ENCODE measurements at places on chromosomes 7 and 10. TPM values are rescaled to one million over a fixed set of nuclear protein-coding genes. Genes with fewer than 3 reads are reported as not detected.

DNA sequence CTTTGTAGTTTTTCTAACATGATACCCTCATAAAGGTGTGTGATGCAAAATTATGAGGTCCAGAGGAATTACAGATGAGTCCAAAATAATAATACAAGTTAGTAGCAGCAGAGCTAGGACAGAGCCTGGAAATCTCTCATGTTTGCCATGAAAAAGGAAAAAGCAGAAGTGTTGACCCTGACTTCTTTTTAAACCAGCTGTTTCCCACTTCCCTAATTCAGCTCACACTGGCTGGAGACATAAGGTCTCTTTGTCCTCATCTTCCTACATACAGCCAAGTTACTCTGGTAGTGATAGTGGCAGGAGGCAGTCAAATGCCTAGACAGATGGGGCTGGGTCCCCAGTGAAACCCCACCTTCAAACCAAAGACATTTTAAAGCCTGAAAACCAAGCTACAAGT is 269.2 kb downstream of the C7orf25 start:
- no peaks in the 10 kb centered on the region for H3K4me1 ChIP-seq
- no peaks in the 10 kb centered on the region for H3K36me3 ChIP-seq
- DNase-seq, result no peak
- H3K27me3 ChIP-seq, result no peaks in the 10 kb centered on the region
- H3K27ac ChIP-seq, result no peak overlapping the region

- H3K27ac ChIP-seq, result no peak overlapping the region
- peaks cover 22% of the 10 kb centered on the region for H3K36me3 ChIP-seq
- H3K4me1 ChIP-seq, result no peaks in the 10 kb centered on the region
- no peak overlapping the region for H3K4me3 ChIP-seq
Observed at GRCh38 chr7:139594911-139595476, 71.5 kb downstream of the CLEC2L start.

- no peaks in the 10 kb centered on the region for H3K27me3 ChIP-seq
- H3K4me1 ChIP-seq, result peaks cover 4% of the 10 kb centered on the region
- no peaks in the 10 kb centered on the region for H3K36me3 ChIP-seq
- H3K4me3 ChIP-seq, result no peak overlapping the region
- DNase-seq, result no peak
Observed at GRCh38 chr7:2412587-2413201, 9.3 kb downstream of the CHST12 start.

CLEC5A gene
- total RNA-seq, result 0.32 TPM

TMEM270 gene
- total RNA-seq, result 1.1 TPM

DNA sequence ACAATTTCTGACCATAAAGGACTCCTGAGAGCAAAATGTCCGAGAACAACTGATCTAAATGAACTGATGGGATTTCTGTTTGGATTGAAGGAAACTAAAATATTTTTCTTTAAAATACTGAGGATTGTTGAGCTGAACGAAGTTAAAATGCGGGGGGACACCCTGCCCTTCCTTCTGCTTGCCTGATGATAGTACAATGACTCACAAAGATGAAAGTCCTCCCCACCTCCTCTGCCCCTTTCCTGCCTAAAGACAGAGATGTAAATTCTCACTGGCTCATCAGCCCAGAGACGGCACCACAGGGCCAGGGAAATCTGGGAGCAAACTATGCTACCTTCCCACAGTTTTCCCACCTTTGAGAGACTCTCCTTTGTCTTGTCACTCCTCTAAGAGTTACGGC is 180.6 kb downstream of the PHTF2 start:
- no peak for DNase-seq
- H3K27me3 ChIP-seq, result no peaks in the 10 kb centered on the region

DNA sequence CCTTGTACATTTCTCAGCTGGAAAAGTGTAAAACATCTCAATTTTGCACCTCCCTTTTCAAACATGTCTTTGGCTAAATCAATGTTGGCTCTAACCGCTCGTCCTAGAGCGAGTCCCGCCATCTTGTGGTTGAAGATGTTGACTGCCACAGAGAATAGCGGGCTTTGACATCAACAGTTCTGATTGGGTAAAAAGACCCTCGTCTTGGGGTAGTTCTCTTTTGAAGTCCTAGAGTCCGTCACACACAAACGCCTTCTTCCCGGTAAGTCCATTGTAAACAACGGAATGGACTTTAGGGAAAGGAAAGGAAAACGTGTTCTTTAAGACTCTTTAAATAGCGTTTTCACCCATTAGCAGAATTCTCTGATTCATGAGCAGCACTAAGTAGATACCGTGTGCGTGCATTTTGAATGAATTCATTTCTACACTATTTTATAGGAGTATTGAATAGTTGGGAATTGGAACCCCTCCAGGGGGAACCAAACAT is 452 bp upstream of the RPP30 start:
- H3K27ac ChIP-seq, result no peak overlapping the region
- peaks cover 6% of the 10 kb centered on the region for H3K4me1 ChIP-seq
- peak overlapping the region; percentile 86 for H3K4me3 ChIP-seq

- no peak for DNase-seq
- no peak overlapping the region for H3K27ac ChIP-seq
Observed at GRCh38 chr10:74077416-74077815, 73.2 kb downstream of the AP3M1 start.

DNA sequence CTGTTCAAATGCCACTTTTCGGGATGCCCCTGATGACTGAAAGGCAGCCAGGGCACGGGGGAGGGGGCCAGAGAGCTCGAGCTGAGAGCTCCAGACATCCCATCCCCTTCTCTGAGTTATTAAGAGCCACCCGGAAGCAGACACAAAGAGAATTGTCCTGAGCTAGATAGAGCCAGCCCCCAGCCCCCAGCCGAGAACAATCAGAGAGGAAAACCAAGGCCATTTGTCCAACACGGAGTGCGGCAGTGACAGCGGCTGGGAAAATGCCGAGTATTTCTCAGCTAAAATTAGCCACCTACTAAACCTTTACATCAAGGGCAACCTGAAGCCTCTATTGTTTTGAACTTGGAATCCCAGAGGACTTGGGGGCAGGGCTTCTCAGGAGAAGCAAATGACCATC is 51.0 kb downstream of the UNC5B start:
- H3K36me3 ChIP-seq, result no peaks in the 10 kb centered on the region
- DNase-seq, result no peak
- H3K27me3 ChIP-seq, result no peaks in the 10 kb centered on the region
- H3K4me1 ChIP-seq, result peaks cover 42% of the 10 kb centered on the region
- H3K4me3 ChIP-seq, result no peak overlapping the region

- peaks cover 17% of the 10 kb centered on the region for H3K36me3 ChIP-seq
- H3K27ac ChIP-seq, result no peak overlapping the region
- no peak for DNase-seq
- no peaks in the 10 kb centered on the region for H3K4me1 ChIP-seq
Observed at GRCh38 chr7:151142686-151143040, 24.8 kb downstream of the GBX1 start.

MCM10 gene
- 43.1 TPM for total RNA-seq

DNA sequence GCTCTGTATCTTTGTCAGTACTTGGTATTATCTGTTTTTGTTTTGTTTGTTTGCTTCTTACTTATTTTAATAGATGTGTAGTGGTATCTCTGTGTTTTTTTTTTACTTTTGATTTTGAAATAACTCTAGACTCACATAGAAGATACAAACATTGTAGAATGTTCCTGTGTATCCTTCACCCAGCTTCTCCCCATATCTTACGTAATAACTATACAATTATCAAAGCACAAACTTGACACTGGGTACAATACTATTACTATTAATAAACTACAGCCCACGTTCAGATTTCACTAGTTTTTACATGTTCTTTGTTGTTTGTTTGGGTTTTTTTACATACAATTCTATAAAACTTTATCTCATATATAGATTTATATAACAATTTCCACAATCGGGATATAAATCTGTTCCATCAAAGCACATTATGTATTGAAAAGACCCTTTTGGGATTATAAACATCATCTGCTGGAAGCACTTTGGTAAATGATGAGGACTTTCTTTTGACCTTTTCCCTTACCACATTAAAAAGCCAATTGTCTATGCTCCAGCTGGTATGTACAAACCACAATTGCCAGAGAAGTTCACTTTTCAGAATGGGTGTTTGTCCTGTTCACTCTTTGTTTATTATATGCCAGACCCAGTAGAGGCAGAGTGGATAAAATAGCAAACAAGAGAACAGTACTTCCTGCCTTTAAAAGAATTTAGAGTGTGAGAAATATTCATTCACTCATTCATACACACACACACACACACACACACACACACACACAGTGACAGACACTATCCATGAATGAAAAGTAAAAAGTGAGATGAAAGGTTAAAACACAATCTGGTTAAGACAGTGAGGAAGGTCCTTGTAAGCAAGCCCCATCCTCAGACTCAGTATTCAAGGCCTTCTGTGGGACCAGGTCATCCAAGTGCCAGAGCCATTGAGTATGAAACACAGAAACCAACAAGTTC is 113.0 kb downstream of the SGMS1 start:
- H3K4me1 ChIP-seq, result peaks cover 17% of the 10 kb centered on the region
- DNase-seq, result no peak
- H3K36me3 ChIP-seq, result no peaks in the 10 kb centered on the region
- H3K27ac ChIP-seq, result peak overlapping the region; percentile 9
- H3K4me3 ChIP-seq, result no peak overlapping the region
- no peaks in the 10 kb centered on the region for H3K27me3 ChIP-seq

DNA sequence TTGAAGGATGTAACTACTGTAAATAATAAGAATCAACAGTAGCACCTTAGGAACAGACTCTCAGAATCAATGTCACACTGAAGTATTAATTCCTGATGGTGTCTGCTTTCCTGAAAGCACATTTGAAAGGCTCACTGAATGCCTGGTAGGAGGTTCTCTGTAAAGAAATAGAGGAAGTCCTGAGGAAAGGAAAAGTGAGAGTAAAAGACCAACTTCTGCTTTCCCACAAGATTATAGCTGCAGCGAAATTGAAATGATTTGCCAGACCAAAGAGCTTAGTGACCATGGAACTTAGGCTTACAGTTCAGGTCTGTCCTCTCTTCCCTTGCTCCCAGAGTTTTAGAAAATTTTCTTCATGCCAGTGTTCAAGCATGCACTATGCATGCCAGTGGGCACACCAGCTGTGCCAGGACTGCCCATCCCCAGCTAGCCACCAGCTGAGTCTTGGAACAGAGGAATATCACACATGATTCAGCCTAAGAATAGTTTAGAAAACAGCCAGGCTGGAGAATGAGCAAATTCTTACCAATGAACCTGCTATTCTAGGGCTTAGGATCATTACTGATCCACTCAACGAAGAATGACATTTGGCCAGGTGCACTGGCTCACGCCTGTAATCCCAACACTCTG is 123.2 kb downstream of the HERPUD2 start:
- no peaks in the 10 kb centered on the region for H3K36me3 ChIP-seq
- no peak overlapping the region for H3K27ac ChIP-seq
- H3K4me3 ChIP-seq, result no peak overlapping the region
- no peaks in the 10 kb centered on the region for H3K4me1 ChIP-seq

- DNase-seq, result no peak
- no peaks in the 10 kb centered on the region for H3K36me3 ChIP-seq
- no peaks in the 10 kb centered on the region for H3K27me3 ChIP-seq
- H3K4me1 ChIP-seq, result peaks cover 42% of the 10 kb centered on the region
- no peak overlapping the region for H3K27ac ChIP-seq
- no peak overlapping the region for H3K4me3 ChIP-seq
Observed at GRCh38 chr10:86346799-86347665, 19.6 kb downstream of the GRID1 start.

VSTM4 gene
- 0.07 TPM for total RNA-seq

DNA sequence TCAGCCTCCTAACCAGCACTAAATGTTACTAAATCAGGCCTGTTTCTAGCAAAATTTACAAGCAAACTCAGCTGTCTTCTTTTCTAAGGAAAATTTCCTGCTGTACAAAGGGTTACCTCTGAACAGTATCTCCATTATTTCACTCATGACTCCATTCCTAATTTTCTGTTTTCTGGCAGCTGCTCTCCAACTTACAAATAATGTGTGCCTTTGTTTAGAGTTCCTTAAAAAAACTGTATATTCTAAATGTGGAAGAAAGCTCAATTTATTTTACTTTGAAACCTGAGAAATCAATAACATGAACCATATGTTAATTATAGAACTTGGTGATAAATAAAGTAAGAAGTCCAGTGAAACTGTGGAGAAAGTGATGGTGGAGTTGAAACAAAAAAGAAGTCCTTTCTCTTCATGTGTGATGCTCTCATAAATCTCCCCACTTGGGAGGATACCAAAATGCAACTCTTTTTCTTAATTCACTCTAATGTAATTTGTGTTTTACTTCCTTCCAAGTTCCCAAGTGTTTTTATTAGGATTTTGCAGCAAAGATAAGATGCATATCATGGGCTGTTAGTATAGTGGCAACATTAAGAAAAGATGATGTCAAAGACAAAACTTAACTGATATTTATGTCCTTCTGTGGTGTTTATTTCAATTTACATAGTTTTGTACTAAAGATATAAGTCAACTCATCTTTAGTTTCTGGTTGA is 74.8 kb downstream of the CDK6 start:
- no peak overlapping the region for H3K4me3 ChIP-seq
- H3K27me3 ChIP-seq, result no peaks in the 10 kb centered on the region
- H3K27ac ChIP-seq, result no peak overlapping the region
- no peak for DNase-seq
- no peaks in the 10 kb centered on the region for H3K36me3 ChIP-seq

GRCh38 chr10:95756041-95756761 is at the start of gene ENTPD1:
Gene ENTPD1, plus strand, starts transcription at chr10:95756163. Its CDS starts 77 bp downstream, at chr10:95756240.
- H3K27ac ChIP-seq, result no peak within 1 kb of the TSS
- H3K4me3 ChIP-seq, result no peak within 1 kb of the TSS
- DNase-seq, result no peak
- no peaks in the 10 kb centered on the region for H3K27me3 ChIP-seq

IFIT1 gene
- 3.6 TPM for total RNA-seq

DNA sequence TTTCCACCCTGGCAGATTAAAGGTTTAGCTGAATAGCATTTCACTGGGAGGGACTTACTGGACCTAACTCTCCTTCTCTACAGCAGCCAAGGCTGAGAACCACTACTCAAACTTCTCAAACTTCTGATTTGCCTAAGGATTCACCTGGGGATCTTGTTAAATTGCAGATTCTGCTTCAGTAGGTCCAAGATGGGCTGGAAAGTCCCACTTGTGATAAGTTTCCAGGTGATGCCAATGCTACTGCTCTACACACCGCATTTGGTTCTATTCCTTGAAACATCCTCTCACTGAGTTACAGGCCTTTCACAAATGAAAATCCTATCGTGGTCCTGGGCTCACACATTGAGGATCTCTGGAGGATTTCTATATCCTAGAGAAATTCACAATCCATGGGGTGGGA is 147.9 kb downstream of the CHCHD3 start:
- no peaks in the 10 kb centered on the region for H3K27me3 ChIP-seq
- H3K4me3 ChIP-seq, result no peak overlapping the region
- no peaks in the 10 kb centered on the region for H3K36me3 ChIP-seq
- H3K27ac ChIP-seq, result no peak overlapping the region

DNA sequence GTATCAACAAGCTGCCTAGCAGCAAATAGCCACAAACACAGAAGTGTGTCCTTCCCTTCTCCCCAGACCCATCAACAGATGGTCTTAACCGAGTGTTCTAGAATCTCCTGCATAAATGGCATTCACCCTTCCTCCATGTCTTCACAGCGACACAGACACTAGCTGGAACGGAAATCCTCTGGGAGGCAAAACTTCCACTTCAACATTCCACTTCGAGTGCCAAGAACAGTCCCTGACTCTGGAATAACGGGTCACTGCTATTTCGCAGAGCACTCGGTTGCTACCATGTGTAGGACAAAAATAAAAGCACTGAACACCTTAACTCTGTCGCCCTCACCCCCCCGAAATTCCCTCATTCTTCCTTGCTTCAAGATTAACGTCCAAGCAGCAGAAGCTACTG is 65.1 kb downstream of the SFMBT2 start:
- peaks cover 4% of the 10 kb centered on the region for H3K27me3 ChIP-seq
- H3K4me3 ChIP-seq, result no peak overlapping the region
- H3K4me1 ChIP-seq, result no peaks in the 10 kb centered on the region
- H3K36me3 ChIP-seq, result no peaks in the 10 kb centered on the region
- H3K27ac ChIP-seq, result no peak overlapping the region

MSS51 gene
- total RNA-seq, result 1.7 TPM

GRCh38 chr10:121033366-121033765 is 182.2 kb downstream of the WDR11 start:
- no peak overlapping the region for H3K4me3 ChIP-seq
- H3K27ac ChIP-seq, result no peak overlapping the region
- no peak for DNase-seq
- no peaks in the 10 kb centered on the region for H3K27me3 ChIP-seq

CALHM1 gene
- total RNA-seq, result not detected
